Activated naive CD8-positive, alpha-beta T cell treated with anti-CD3 and anti-CD28 coated beads for 36 hours (primary cell): ENCODE measurements at places on chromosomes 16 and 17.

GRCh38 chr16:55559233-55559632 lies 7.3 kb upstream of the CAPNS2 start:
- DNase-seq = no peak

GRCh38 chr17:30696234-30696633 lies 128.3 kb downstream of the CRLF3 start:
- no peak for DNase-seq

- DNase-seq = no peak
Measured at GRCh38 chr17:1590029-1590746, 27.6 kb upstream of the PITPNA start.

DNA sequence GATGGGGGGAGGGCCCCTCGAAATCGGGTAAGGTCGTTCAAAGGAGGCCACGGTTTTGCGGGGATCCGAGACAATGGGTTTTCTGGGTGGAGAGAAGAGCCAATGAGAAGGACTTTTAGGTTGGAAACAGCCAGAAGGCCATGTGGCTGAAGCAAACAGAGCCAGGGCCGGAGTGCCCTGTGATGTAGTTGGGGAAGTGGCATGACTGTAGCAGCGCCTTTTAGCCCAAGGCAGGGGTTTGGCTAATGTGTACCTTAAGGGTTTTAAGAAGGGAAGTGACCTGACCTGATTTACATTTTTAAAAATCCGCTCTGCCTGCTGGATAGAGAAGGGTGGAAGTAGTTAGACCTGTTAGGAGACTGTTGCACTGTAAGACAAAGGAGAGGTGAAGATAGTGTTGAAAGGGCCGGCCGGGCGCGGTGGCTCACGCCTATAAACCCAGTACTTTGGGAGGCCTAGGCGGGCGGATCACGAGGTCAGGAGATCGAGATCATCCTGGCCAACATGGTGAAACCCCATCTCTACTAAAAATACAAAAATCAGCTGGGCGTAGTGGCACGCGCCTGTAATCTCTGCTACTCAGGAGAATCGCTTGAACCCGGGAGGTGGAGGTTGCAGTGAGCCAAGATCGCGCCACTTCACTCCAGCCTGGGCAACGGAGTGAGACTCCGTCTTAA lies 1.0 kb downstream of the LYRM1 start:
- DNase-seq = peak; percentile 27

DNA sequence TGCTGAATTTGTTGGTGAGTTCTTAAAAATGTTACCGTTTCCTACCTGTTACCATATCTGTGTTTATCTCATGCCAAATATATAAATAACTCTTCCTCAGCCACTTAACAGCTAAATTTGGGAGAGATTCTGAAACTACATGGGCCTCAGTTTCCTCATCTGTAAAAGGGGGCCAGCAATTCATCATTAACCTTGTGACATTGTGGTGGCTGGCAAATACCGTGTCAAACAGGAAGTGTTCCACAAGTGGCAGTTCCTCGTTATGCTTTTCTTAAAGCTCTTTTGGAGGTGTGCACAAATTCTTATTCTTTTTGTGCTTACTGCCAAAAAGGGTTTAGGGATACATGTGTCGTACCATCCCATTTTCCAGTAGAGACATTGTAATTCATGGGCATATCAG lies 220.4 kb upstream of the CACNG5 start:
- DNase-seq = no peak
